ENCODE measurements at places on chromosomes 5 and 9.

GRCh38 chr9:135512241-135512603 lies 9.0 kb upstream of the LCN1 start:
- DNase-seq, result no peak

DNA sequence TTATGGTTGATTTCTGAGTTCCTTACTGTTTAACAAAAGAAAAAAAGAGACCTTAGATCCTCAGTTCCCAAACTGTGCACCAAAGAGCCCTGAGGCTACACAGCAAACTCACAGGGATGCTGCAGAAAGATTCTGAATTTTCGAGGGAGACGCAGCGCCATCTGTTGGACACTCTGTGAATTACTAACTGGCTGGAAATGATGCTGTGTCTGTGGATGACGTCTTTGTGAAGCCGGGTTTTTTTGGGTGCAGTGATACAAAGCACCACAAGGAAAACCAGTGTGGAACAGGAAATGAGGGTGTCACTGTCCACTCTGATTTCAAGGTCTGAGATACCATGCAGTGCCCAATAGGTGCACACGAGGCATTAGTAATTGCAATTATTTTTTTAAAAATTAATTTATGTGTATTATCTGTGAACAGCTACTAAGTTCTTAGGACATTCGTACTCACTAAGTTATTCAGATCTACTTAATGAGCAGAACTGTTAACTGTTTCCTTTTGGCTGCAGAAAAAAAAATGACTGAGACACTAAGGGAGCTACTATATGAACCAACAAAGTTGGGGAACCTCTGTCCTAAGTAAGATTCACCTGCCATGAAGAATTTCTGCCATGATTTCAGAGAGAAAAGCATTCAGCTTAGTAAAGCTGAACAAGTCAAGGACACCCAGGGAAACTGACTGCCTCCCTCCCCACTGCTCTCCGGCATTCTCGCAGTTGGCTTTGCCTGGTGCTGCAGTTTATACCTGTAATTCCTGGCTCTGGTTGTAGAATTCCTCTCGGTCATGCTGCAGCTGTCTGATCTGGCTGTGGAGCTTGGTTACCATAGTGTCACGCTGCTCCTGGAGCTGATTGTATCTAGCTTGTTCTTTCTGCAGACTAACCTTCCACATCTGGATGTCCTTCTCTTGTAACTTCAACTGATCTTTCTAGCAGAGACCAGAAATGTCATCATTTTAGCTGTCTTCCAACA lies 23.4 kb downstream of the SPACA9 start:
- peak; percentile 75 for DNase-seq

GRCh38 chr5:172611913-172612312 lies 29.1 kb upstream of the NEURL1B start:
- no peak for DNase-seq

DNA sequence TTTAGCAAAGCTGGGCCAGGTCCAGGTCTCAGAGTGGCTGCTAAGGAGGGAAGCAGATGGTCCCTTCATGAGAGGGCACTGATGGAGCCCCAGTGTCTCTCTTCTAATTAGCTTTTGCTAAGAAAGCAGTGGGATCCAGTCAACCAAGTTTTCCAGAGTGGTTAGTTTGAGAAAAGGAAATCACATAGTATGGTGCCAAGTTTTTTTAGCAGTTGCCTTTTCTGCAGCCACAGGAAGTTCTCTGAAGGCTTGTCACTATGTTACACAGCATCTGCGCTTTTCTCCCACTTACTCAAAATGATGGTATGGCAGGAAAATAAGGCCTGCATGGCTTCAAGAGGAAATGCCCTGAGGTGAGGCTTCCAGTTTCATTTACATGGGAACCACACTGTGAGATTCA lies 331.5 kb upstream of the ZNF462 start:
- DNase-seq, result no peak

- DNase-seq, result no peak
Observed at GRCh38 chr9:15570769-15571168, 17.9 kb downstream of the CCDC171 start.

- DNase-seq, result no peak
Observed at GRCh38 chr5:51495672-51496071, 112.4 kb downstream of the ISL1 start.

DNA sequence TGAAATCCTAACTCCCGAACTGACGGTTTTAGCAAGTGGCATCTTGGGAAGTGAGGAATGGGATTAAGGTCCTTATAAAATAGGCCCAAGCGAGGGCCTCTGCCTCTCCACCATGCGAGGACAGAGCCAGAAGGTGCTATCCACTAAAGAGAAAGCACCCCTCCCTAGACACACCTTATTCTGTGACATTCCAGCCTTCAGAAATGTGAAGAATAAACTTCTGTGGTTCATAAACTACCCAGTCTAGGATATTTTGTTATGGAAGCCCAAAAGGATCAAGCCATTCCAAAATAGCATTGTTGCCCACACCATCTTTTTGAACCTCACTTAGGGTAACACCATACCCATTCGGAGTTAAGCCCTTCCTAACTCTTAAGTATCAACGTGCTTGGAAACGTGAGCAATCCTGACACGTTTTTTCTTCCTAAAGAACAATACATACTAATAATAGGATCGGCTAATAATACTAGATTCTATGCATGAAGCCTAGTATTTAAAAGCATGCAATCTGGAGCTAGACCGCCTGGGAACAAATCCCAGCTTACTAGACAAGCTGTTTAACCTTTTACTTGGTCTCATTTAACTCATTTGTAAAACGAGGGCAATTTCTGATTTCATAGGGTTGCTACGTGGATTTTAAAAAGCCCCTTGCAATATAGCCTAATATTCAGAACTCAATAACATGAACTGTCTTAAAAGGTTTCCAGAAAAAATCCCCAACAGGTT lies 1.1 kb upstream of the SMC2 start:
- DNase-seq, result no peak

DNA sequence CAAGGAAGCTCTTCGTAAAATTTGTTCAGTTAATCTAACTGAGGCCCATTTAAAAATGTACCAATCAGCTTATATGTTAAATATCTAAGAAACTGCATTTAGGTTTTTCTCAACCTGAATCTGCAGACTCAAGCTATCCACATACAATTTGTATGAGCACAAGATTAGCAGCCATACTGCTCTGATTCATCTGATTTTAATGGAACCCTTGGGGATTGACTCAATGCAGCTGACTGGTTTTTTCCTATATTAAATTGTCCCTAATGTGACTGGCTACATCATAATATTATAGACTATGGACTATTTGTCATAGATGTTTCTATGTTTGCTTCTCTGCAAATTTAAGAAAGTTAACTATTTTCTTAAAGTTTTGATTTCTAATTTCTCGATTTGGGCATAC lies 451.0 kb upstream of the TUSC1 start:
- no peak for DNase-seq

DNA sequence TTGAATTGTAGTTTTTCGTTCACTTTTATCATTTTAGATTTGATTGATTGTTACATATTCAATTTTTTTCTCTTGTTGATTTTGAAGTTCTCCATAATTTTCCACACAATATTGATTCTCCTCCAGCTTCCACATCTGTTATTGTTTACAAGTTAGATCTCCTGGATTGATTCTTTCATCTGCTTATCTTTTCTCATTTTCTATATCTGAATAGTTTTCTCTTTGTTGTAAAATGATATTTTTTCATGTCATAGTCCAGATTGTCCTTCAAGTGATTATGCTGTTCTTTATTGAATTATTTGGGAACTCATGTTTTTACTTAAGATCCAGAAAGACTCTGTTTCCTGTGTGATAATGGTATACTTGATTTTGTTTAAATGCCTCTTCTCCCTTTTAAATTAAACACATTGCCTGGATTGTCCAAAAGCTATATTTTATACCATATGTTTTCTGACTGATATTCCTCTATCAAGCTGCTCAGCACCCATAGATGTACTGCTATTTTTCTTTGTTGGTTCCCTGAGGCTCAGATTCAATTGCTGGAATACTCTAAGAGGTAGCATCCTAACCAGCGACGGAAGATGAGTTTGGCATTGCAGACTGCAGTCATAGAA lies 206.6 kb upstream of the PRR16 start:
- DNase-seq, result no peak

GRCh38 chr5:149452665-149453617 lies 73.8 kb upstream of the IL17B start:
- no peak for DNase-seq

GRCh38 chr9:111955048-111955447 lies 58.4 kb downstream of the UGCG start:
- no peak for DNase-seq

- DNase-seq, result no peak
Observed at GRCh38 chr5:178788381-178789085, 58.1 kb upstream of the ZNF354A start.

DNA sequence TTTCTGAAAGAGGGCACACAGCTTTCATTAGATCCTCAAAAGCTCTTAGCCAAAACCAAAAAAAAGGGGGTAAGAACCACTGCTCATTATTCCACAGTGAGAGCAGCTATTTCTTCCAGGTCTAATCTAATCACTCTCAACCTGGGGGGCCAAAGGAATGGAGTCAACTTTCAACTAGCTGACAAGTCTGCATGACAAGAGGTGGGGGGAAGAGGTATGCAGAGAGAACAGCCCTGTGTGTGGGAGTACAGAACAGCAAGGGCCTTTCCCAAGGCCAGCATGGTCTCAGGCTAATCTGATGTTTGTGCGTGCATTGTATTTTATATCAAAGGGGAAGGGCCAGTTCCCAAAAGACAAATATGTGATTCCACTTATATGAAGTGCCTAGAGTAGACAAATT lies 36.9 kb upstream of the PIP5K1B start:
- no peak for DNase-seq

DNA sequence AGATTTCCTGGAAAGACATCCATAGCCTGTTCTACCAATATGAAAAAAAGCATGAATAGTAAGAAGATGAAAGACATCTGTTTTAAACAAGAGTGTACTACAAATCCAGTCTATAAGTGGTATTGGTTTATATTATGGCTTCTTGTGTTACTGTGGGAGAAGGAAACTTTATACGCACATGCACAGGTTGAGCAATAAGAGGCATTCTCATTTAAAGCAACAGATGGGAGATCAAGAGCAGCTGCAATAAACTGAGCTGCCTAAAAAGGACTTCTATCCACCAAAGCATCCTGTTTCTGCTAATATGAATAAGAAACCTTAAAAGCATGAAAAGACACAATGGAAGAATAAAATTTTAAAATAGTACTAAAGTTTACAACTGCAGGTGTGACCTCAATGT lies 8.6 kb upstream of the PCDHB1 start:
- no peak for DNase-seq

- DNase-seq, result no peak
Observed at GRCh38 chr5:164235300-164235891, 730.0 kb downstream of the MAT2B start.

- DNase-seq, result no peak
Observed at GRCh38 chr9:69632768-69633167, 39.4 kb downstream of the APBA1 start.

DNA sequence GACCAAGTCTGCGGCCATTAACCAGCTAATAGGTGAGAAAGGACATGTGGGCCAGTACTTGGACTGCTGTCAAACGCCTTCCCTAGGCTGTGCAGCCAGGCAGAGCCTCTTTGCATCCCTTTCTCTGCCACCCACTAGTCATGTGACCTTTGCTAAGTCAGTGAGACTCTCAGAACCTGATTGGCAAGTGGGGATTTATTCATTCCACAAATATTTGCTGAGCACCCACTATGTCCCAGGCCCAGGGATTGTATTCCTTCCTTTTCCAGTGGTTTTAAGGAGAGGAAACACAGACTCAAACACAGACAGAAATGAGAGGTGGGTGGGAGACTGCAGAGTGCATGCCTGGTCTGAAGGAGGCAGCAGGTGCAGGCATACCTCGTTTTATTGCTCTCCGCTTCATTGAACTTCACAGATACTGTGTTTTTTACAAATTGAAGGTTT lies 71.6 kb upstream of the GALNT10 start:
- DNase-seq, result no peak

DNA sequence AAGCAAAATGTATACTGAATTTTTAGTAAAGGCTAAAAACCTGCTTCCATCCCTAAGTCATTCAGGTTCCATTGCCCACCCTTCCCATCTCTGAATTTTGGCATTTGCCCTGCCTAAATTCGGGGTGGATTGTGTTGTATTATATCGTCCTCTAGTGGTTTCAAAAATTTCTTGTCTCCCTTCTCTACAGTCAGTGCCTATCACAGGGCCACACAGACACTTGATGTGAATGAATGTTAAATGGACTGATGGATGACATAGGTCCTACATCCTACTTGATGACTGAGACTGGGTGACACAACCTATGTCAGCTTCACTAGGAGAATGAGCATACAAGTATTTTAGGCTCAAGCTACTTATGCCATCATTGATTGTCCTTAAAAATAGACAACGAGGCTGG lies 45.6 kb upstream of the SLC30A5 start:
- DNase-seq, result no peak

GRCh38 chr5:123089914-123090660 lies 1.0 kb downstream of the PRDM6 start:
- DNase-seq, result no peak
